Muscle of leg (tissue), 16 donors: ENCODE measurements at places on chromosomes 1 and 21. TPM values are rescaled to one million over a fixed set of nuclear protein-coding genes. Genes with fewer than 3 reads are reported as not detected.
A peak's percentile ranks its signal among the peaks of the same experiment; 100 is the strongest.

DNA sequence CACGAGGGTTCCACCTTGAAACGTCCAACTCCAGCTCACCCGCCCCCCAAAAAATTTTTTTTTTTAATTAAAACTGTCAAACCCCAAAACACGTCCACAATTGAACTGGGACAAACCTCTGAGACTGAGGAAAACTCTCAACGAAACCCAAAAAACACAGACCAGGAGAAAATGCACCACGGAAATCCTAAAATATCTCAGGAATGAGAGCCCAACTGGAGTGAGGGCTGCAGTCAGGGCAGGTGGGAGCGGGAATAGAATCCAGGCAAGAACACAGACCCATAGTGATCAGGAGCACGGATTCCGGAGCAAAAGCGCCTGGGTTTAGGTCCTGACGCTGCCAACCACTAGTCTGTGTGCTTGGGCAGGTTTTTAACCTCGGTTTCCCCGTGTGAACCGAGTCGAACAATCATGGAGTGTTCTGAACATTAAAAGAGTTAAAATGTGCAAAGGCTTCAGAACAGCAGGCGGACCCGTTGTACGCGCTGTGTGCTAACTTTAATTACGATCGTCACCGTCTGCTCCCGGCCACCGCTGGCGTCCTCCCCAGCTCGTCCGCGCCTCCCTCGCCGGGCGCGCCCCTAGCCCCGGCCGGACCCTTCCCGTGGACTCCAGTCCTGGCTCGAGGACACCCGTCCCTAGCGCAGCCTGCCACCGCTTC lies 624 bp downstream of the ARHGAP29 start:
- no peaks in the 10 kb centered on the region for H3K36me3 ChIP-seq
- DNase-seq, result peak; percentile 68
- peak overlapping the region; percentile 95 for H3K27ac ChIP-seq
- peaks cover 11% of the 10 kb centered on the region for H3K27me3 ChIP-seq
- H3K4me3 ChIP-seq, result peak overlapping the region; percentile 72
- H3K4me1 ChIP-seq, result peaks cover 7% of the 10 kb centered on the region

GRCh38 chr1:106912131-106912530 lies 144.3 kb upstream of the PRMT6 start:
- no peak overlapping the region for H3K4me3 ChIP-seq
- H3K4me1 ChIP-seq, result no peaks in the 10 kb centered on the region
- no peaks in the 10 kb centered on the region for H3K36me3 ChIP-seq
- DNase-seq, result no peak
- H3K27me3 ChIP-seq, result no peaks in the 10 kb centered on the region

GRCh38 chr1:59664166-59664565 lies 150.6 kb upstream of the HOOK1 start:
- H3K27me3 ChIP-seq, result no peaks in the 10 kb centered on the region
- H3K4me1 ChIP-seq, result peaks cover 3% of the 10 kb centered on the region
- DNase-seq, result no peak
- H3K4me3 ChIP-seq, result no peak overlapping the region
- H3K36me3 ChIP-seq, result no peaks in the 10 kb centered on the region

DNA sequence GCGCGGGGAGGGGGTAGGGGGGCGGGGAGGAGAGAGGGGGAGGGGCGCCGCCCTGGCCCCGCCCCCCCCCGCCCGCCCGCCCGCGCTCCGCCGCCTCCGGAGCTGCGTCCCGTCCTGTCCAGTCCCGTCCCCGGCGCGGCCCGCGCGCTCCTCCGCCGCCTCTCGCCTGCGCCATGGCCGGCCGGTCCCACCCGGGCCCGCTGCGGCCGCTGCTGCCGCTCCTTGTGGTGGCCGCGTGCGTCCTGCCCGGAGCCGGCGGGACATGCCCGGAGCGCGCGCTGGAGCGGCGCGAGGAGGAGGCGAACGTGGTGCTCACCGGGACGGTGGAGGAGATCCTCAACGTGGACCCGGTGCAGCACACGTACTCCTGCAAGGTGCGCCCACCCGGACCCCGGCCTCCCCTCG lies at the start of gene AGRN:
Gene AGRN (plus strand): TSS at position 121 of the 405 bp plus-strand sequence. CDS start 53 bp downstream, at position 174.
- peak within 1 kb of the TSS; percentile 65 for H3K27ac ChIP-seq
- peak within 1 kb of the TSS; percentile 45 for H3K4me3 ChIP-seq
- H3K36me3 ChIP-seq, result peaks cover 5% of the 10 kb centered on the region
- H3K4me1 ChIP-seq, result peaks cover 52% of the 10 kb centered on the region
- H3K27me3 ChIP-seq, result peaks cover 3% of the 10 kb centered on the region

DNA sequence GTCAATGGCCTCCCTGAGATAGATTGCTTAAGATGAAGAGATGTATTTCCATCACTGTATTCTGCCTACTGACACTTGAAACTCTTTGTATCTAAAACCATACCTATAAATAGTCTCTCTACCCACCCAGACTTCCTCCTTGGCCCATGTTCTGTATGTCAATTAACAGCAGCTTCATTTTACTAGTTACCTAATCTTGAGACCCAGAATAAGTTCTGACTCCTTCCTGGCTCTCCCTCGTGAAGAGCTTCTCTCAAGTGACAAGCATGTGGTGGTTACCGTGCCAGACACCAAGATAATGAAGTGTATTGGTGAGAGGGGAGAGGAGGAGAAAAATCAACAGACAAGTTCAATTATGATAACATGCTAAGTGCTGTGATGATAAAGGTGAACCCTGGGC lies 128.8 kb upstream of the RAVER2 start:
- DNase-seq, result peak; percentile 33
- no peaks in the 10 kb centered on the region for H3K4me1 ChIP-seq
- H3K27me3 ChIP-seq, result no peaks in the 10 kb centered on the region
- H3K27ac ChIP-seq, result no peak overlapping the region
- H3K36me3 ChIP-seq, result peaks cover 4% of the 10 kb centered on the region

DNA sequence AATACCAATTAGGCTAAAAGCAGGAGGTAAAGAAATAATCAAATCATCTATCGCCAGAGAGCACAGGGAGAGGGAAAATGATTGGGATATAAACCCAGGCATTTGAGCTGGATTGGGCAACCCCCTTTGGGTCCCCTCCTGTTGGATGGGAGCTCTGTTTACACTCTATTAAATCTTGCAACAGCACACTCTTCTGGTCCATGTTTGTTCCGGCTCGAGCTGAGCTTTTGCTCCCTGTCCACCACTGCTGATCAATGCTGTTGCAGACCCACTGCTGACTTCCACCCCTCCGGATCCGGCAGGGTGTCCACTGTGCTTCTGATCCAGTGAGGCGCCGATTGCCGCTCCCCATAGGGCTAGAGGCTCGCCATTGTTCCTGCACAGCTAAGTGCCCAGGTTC lies 493.8 kb downstream of the MATN1 start:
- peaks cover 10% of the 10 kb centered on the region for H3K27me3 ChIP-seq
- no peak overlapping the region for H3K4me3 ChIP-seq
- no peaks in the 10 kb centered on the region for H3K4me1 ChIP-seq
- DNase-seq, result no peak
- H3K36me3 ChIP-seq, result no peaks in the 10 kb centered on the region

DNA sequence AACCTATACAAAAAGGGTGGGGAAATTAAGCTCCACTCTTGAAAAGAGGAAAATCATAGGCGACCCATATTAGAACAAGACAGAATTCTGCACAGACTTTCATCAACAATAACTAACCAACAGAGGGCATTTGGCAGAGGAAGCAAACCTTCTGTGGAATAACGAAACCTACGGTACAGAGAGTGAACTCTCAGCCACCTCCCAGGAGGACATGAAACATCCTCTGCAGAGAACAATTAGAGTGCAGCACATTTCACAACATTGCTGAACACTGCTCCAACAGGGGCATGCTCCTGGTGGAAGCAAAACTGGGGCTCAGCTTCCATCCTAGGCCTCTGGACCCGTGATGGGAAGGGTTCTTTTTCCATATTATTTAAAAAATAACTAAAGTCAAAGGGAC lies 110.9 kb downstream of the KCNJ15 start:
- H3K4me3 ChIP-seq, result no peak overlapping the region
- no peak overlapping the region for H3K27ac ChIP-seq
- H3K27me3 ChIP-seq, result no peaks in the 10 kb centered on the region
- no peaks in the 10 kb centered on the region for H3K36me3 ChIP-seq
- DNase-seq, result no peak

The GFI1 gene
- 0.13 TPM for total RNA-seq

The USP1 gene
- 40.4 TPM for total RNA-seq

The EPS8L3 gene
- total RNA-seq, result not detected
